ENCODE measurements at places on chromosomes 2 and 18. TPM values are rescaled to one million over a fixed set of nuclear protein-coding genes. Genes with fewer than 3 reads are reported as not detected.

DNA sequence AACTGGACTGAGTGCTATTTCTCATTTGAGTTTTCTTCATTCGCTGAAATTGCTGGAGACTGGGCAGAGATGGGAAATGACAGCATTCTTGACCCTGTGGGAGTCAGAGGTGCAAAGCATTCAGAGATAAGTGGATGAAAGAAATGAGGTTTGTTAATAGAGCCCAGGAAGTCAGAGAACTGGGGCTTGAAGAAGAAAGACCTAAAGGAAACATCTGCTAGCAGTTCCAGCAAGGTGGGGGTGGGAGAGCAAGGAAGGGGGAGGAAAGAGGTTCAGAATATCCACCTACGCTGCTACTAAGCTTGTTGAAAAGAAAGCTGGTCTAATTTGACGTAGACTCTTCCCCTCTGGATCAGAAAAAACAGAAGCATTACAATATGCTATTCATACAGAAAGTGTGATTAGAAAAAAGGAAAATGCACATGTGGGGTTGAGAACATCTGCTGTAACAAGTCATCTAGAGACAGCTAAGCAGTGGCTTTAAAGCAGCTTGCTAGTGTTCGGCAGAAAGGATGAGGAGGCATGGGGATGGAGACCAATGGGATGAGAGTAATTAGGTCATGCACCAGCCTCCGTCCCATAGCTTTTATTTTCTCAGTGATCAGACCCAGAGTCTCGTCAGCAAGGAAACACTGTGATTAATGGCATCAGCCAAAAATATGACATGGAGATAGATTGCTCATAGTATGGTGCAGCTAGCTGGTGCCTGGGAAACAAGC, 29.7 kb downstream of the NAB1 start:
- H3K27ac ChIP-seq, result no peak overlapping the region
- no peaks in the 10 kb centered on the region for H3K27me3 ChIP-seq
- H3K4me1 ChIP-seq, result no peaks in the 10 kb centered on the region
- no peaks in the 10 kb centered on the region for H3K36me3 ChIP-seq
- DNase-seq, result no peak
- H3K4me3 ChIP-seq, result no peak overlapping the region

DNA sequence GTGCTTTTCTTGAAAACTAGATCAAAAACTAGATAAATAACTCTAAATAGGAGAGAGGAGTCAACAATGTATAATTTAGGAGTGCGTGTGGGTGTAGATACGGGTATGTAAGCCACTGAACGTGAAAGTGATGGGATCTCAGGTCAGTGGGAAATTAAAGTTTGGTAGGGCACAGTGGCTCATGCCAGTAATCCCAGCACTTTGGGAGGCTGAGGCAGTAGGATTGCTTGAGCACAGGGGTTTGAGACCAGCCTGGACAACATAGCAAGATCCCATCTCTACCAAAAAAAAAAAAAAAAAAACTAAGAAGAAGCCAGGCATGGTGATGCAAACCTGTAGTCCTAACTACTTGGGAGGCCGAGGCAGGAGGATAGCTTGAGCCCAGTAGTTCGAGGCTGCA, 247.1 kb downstream of the ANAPC1 start:
- H3K36me3 ChIP-seq, result no peaks in the 10 kb centered on the region
- H3K4me3 ChIP-seq, result no peak overlapping the region
- DNase-seq, result no peak
- no peaks in the 10 kb centered on the region for H3K4me1 ChIP-seq
- no peaks in the 10 kb centered on the region for H3K27me3 ChIP-seq

GRCh38 chr2:151688719-151689118, 45.6 kb downstream of the NEB start:
- no peak overlapping the region for H3K27ac ChIP-seq
- no peaks in the 10 kb centered on the region for H3K27me3 ChIP-seq
- no peaks in the 10 kb centered on the region for H3K36me3 ChIP-seq
- H3K4me1 ChIP-seq, result no peaks in the 10 kb centered on the region

GRCh38 chr18:59906203-59906602, 6.4 kb downstream of the PMAIP1 start:
- no peak overlapping the region for H3K4me3 ChIP-seq
- no peaks in the 10 kb centered on the region for H3K27me3 ChIP-seq
- no peaks in the 10 kb centered on the region for H3K4me1 ChIP-seq
- no peak for DNase-seq

- DNase-seq, result no peak
- H3K27ac ChIP-seq, result no peak overlapping the region
- H3K36me3 ChIP-seq, result no peaks in the 10 kb centered on the region
- no peak overlapping the region for H3K4me3 ChIP-seq
- no peaks in the 10 kb centered on the region for H3K4me1 ChIP-seq
These were observed 180.9 kb downstream of the TRABD2A start for GRCh38 chr2:84700006-84700405.

- no peaks in the 10 kb centered on the region for H3K36me3 ChIP-seq
- H3K27ac ChIP-seq, result no peak overlapping the region
- no peaks in the 10 kb centered on the region for H3K4me1 ChIP-seq
- no peak for DNase-seq
- peaks cover 25% of the 10 kb centered on the region for H3K27me3 ChIP-seq
These were observed 6.4 kb downstream of the PAX3 start for GRCh38 chr2:222292149-222293134.

The DPP10 gene
- total RNA-seq, result 33.0 TPM

The CXCR1 gene
- total RNA-seq, result 0.18 TPM

The NEB gene
- 0.26 TPM for total RNA-seq

The AQP12A gene
- total RNA-seq, result not detected

The SFTPB gene
- not detected for total RNA-seq
